ENCODE measurements at places on chromosomes 11 and 22.

DNA sequence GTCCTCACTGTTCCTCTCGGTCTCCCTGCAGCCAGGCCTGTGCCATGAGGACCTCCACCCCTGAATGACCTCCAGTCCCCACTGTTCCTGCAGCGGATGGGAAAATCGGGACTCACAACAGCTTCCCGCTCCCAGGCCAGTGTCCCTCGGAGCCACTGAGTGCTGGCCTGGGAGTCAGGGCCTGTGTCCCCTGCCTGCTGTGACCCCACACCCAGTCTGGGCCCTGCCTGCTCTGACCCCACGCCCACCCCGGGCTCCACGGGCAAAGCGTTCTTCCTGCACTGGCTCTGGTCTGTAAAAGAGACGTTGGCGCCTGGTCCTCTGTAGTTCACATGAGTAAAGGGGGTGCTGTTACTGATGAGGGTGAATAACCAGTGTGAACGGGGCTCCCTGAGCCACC lies 73.0 kb upstream of the SHISAL1 start:
- DNase-seq, result no peak

DNA sequence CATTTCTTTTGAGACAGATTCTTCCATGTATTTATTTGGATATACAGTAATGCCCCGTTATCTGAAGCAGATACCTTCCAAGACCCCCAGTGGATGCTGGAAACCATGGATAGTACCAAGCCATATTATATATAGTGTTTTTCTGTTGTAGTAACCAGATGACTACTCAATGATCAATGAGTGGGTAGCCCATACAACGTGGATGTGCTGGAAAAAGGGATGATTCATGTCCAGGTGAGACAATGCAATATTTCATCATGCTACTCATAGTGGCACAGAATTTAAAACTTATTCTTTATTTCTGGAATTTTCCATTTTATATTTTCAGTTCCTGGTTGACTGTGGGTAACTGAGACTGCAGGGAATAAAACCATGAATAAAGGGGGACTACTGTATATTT lies 427.5 kb downstream of the METTL15 start:
- no peak for DNase-seq

- no peak for DNase-seq
These were observed 4.1 kb downstream of the SBF2 start for GRCh38 chr11:10289765-10290380.

GRCh38 chr11:73851046-73851764 lies 25.4 kb downstream of the COA4 start:
- no peak for DNase-seq

GRCh38 chr11:120221115-120221752 lies 10.4 kb downstream of the OAF start:
- DNase-seq, result no peak

- no peak for DNase-seq
These were observed 1152.4 kb downstream of the LRRC4C start for GRCh38 chr11:40306938-40307548.

DNA sequence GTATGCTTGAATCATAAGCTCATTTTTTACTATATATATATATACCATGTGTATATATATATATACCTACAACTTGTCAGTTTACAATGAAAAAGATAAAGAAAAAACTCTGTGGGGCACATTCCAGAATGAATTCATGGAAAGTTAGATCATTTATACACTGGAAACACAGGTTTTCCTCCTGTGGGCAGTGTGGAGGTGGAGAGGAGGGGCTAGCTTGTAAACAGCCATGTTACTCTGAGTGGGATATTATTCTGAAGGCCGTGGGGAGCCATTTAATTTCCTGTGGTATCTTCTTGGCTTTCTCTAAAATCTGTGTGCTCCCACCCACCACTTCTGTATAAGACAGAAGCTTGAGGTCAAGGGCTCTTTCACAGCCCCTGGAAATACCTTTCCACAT lies 273.4 kb upstream of the MTNR1B start:
- DNase-seq, result no peak
